NCI-H187 (cell line): ENCODE measurements at places on chromosomes 6 and 20.
A peak's percentile ranks its signal among the peaks of the same experiment; 100 is the strongest.

- DNase-seq = peak; percentile 12
Observed at GRCh38 chr6:167826896-167827582, at the start of gene AFDN. Gene AFDN, plus strand, starts transcription at chr6:167826911. Its CDS starts 222 bp downstream, at chr6:167827133.

GRCh38 chr6:131954059-131954774 is 3.0 kb upstream of the CCN2 start:
- DNase-seq = no peak

GRCh38 chr6:169956580-169956979 is 205.2 kb downstream of the ERMARD start:
- DNase-seq = no peak

GRCh38 chr6:133637874-133638273 is 251.0 kb upstream of the TCF21 start:
- no peak for DNase-seq

DNA sequence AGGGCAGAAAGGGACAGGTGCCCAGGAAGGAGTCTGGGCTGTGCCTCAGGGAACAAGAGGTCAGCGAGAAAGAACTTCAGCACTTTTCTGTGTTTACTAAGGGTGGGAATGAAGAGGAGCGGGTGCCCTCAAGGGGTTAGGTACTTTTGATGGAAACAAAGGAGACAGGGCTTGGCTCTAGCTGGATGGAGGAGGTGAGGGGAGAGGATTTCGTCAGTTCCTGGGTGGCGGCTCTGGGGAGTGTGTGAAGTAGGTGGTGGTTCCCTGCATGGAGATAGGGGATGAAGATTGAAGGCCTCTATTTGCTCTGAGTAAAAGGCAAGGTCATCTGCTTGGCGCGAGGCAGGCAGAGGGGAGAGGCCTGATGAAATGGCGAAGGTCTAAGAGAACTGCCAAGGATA is 40.0 kb upstream of the ANKRD60 start:
- no peak for DNase-seq

DNA sequence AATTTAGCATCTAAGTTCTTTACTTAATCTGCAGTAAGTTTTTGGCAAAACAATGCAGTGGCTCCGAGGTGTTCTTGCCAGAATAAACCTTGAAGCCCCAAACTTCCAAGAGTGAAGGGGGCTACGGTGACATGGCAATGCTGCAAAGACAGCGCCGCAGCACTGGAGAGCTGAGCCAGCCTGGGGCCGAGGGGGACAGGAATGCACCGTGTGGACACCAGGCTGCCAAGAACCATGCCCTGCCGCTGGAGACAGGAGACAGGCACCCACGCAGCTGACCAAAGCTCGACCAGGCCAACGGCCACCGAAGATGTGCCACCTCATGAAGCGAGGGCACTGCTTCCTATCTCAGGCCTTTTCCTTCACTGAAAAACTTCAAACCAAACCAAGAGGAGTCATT is 133.4 kb downstream of the PRND start:
- DNase-seq = no peak

DNA sequence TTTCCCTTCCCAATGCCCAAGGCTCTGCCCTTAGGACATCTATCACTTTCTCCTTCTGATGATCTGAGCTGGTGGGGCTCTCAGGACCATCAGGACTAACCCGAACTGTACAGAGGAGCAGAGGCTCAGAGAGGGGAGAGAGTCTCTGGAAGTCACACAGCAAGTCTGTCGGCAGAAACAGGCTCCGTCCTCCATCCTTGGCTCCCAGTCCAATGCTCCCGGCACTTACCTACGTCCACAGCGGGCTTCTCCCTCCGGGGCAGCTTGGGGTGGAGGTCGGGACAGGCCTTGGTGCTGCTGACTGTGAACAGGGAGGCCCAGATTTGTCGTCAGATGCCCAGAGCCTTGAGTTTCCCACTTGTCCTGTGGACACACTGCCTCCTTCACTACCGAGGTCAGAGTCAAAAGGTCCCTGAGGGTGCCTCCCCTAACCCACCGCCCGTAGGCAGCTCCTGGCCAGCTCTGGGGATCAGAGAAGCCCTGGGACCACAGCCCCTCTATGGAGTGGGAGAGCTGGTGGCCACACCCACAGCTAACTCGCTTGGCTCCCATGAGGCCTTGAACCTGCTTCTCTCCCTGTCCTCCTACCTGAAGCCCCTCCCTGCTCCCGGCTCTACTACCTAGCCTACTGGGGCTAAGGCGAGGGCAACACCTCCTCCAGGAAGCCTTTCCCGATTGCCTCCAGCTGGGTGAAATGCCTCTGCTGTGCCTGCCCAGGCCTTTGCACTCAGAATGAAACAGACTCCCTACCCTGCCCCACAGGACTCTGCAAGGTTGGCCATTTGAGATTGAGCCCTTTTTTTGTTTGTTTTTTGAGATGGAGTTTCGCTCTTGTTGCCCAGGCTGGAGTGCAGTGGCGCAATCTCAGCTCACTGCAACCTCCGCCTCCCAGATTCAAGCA is 22.6 kb downstream of the VSTM2L start:
- no peak for DNase-seq

DNA sequence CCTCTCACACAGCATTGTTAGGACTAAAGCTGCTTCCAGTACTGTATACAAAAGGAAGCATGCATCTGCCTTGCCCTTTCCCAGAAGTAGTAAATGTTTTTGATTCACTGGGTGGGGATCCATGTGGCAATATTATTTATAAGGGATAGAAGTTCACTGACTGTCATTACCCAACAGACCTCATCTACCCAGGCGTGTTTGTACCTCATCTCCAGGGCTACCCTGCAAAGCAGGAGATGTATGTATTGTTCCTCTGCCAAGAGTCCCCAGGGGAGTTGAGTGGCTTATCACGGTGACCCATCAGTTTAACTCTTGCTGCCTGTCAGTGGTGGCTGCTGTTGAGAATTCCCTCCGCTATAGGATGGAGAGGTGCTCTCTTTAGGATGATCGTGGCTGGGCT is 42.5 kb downstream of the SLC24A3 start:
- DNase-seq = no peak

DNA sequence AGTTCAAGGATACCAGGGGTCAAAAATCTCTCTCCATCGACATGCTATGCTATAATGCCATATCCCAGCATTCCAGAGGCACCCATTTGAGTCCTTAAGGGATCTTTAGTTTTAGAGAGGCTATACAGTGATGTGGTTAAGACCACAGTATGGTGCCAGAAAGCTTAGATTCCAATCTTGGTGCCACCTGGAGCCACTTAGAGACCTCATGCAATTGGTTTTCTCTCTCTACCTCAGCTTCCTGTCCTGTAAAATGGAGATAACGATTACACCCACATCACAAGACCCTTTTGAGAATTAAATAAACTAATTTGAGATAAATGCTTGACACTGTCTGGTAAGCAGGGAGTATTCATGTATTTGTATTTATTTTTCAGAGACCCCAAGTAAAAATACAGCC is 39.0 kb downstream of the PLAGL1 start:
- DNase-seq = no peak

- no peak for DNase-seq
Observed at GRCh38 chr20:22288957-22289356, 295.4 kb downstream of the FOXA2 start.

DNA sequence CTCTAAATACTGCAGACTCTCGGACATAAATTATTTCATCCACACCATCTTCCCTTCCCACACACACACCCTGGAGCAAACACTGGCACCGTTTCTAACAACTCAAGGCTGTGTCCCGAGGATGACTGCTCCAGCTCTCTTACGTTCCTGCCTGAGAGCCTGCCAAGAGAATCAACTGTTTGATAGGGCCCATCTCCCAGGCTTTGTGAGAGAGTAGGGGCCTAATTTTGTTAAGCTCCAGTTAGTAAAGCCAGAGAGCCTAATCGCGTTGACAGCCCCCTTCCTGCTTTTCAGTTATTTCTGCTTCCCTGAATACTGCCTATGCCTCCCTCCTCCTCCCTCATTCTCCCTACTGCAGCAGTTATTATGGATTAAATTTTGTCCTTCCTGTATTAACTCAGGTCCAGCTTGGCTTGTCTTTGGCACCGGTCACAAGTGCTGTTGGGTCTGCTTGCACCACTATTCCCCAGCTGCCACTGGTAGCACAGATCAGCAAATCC is 118.1 kb upstream of the TMEM181 start:
- no peak for DNase-seq

- no peak for DNase-seq
Observed at GRCh38 chr20:11452326-11452725, 465.4 kb upstream of the BTBD3 start.

DNA sequence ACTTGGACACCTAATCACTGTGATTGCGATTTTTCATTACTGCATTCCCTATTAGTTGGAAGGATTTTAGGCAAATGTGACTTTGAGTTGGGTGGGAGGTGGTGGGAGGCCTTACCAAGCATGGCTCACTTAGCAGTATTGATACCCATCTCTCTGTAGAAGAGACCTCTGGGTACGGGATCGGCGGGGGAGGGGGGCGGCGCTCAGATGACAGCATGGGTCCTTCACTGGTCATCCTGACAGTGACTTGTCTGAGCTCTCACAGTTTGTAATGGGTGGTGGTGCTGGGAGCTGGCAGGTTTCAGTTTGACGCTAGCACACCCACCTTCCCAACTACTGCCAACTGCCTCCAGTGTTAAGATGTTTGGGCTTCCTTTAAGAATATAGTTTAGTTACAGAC is 231.4 kb downstream of the ARID1B start:
- DNase-seq = no peak

GRCh38 chr6:124073021-124073420 is 269.4 kb downstream of the NKAIN2 start:
- DNase-seq = no peak

- peak; percentile 21 for DNase-seq
Observed at GRCh38 chr6:112337209-112337638, 9.9 kb upstream of the RFPL4B start.

DNA sequence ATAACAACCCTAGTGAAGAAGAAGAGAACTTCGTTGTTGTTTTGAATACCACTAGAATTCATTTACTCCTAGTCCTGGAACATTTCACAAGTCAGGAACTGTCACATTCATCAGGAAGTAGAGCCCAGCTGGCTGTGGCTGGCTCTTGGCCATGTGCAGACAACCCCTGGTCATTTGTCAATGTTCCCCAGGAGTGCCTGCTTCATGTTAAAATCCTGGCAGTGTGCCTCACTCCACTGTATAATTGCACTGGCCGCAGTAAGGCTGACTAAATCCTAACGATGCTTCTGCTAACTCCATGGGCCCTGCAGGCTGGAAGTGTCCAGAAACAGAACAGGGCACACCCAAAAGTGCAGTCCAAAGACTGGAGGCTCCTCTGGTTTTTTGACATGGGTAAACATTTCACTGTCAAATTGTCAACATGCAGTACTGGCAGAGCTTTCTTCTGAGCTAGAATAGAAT is 41.5 kb upstream of the ADGRF1 start:
- no peak for DNase-seq

DNA sequence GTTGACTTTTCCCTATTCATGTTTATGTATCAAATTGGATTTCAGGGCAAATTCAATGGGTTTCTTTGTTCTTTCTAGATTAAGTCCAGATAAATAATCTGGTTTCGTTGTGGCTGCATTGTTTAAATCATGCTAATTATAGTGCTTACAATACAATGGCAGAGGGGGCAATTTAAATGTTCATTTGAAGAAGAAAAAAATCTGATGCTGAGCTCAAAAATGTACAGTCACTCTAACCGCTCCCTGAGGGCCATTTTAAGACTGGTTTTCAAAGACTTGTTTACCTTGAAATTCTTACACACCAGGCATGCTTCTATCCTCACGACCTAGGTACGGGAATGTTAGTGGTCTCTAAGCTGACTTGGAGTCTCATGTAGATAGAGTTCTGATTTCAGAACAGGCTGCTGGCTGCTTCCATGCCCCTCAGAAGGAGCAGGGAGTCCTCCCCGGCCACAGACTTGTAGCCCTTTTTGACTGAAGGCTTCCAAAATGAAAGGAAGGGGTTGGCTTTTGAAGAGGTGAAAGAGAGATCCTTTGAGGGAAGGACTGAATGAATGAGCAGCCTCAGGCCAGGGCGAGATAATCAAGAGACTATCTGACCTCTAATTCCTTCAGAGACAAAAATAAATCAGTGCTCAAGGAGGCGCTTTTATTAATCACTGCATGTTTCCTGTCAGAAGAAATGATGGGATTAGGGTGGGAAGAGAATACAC is 86.1 kb upstream of the ZNF217 start:
- no peak for DNase-seq

DNA sequence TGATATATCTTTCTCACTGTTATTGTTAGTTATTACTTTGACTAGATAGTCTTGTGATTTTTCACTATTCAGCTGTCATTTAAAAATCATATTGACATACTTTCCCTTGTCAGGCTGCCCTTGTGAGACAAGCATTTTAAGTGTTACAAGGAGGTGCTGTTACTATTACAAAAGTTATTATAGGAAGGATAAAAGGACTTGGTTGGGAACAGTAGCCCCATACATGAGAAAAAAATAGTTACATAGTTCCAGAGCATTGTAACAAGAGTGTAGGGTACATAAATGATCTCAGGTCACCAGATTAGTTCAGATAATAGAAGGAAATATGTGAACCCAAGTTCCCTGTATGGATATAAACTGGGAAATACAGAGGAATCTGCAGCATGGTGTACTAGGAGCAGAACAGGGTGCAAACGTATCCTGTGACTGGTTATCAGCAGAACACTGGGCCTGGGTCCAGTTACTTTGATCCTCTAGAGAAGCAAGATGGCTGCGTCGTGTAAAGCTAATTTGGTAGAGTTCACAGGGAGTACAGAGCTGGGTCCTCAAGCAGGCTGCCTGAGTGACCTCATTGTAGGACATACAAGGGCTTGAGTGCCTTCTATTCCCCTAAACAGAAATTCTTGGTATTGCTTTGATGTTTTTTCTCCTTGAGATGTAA is 38.5 kb upstream of the HDDC2 start:
- no peak for DNase-seq
